Stomach (tissue), 19 donors: ENCODE measurements at places on chromosomes 5 and 9. TPM values are rescaled to one million over a fixed set of nuclear protein-coding genes. Genes with fewer than 3 reads are reported as not detected.

NR2F1 gene
- 115 TPM for total RNA-seq

PCDHA4 gene
- 1.0 TPM for total RNA-seq

SLC1A3 gene
- total RNA-seq, result 2.7 TPM

TEX48 gene
- total RNA-seq, result not detected

DNA sequence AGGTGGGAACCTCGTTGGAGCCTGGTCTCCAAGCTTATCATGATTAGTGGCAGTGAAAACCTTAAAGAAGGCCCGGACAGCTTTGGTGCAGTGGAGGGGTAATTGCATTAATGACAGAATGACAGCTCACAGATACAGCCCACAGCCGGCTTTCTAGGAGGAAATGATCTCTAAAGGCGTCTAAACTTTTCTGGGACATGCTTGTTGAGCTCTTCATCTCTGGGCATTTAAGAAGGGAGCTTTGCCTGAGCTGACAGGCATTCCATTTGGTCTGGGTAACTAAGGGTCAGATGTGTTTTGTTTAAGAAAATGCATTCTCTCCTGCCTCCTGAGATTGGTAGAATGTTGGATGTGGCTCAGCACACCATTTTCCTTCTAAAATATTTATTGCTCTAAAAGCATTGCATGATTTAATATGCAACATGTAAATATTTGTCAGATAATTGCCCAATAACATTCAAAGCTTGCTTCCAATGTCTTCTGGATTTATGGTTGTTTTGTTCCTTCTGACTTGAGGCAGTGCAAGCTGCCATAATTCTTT, 4.0 kb downstream of the ANKRD33B start:
- DNase-seq, result no peak

DNA sequence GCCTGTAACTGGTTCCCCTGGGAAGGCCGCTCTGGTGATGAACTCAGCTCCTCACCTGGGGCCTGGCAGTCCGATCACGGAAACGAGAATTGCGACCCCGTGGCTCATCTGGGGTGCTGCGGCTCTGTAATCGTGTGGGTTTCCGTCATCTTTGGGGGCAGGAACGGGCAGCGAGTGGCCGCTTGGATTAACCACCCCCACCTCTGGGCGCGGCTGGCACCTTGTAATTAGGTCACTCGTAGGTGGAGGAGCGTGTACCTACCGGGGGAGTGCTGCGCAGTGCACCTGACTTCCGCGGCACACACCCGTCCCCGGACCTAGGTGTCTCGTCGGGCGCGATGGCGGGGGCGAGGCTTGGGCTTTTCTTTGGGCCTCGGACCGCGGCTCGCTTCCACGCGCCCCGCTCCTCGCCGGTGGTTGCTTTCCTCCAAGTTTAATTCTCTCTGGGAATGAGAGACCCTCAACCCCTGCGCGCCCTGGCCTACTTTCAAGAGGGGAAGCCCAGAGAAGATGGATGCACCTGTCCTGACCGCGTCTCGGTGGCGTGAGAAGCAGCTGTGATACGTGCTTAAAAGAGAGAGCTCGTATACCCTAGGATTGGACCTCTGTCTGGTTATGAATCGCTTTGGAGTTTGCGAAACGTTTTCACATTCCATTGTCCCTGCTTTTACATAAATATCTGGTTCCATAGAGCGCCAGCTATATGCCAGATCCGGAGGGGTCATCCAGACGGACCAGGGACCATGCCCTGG, 744 bp upstream of the PPP2CA start:
- DNase-seq, result peak; percentile 87

GRCh38 chr9:101620452-101620851, 25.7 kb upstream of the PPP3R2 start:
- no peak for DNase-seq

- DNase-seq, result no peak
These were observed 170.0 kb upstream of the RASA1 start for GRCh38 chr5:87097664-87098063.

- no peak for DNase-seq
These were observed 534.8 kb downstream of the PSAT1 start for GRCh38 chr9:78831726-78832125.

- DNase-seq, result no peak
These were observed 131.5 kb downstream of the FSTL4 start for GRCh38 chr5:133480866-133481265.

DNA sequence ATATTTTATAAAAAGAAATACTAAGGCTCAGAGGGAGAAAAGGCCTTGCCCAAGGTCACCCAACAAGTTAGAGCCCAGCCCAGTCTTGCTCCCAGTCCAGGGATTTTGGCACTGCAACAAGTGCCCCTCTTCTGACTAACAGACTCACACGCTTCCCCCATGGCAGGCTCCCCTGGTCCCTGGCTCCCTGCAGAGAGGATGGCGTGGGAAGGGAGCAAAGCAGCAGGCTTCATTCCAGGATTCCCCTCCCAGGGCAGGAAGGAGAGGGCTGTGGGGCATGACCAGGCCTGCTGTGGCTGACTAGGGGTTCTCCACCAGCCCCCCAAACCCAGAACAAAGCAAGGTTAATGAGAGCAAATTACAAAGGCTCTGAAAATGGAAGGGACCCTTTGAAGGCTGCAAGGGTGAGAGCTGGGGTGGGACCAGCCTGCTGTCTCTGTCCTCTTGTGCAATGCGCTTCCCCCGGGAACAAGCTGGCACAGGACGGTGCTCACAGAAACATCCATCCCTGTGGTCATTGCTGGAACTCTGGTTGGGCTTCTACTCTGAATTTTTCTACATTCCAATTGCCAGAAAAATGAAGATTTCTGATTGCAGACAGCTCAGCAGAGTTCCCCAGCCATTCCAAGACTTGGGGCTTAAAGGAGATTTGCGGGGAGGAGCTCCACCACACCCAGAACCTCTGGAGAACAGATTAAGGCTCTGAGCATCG, 37.1 kb upstream of the FAT2 start:
- DNase-seq, result no peak

GRCh38 chr5:179668391-179668790, 12.4 kb downstream of the CBY3 start:
- peak; percentile 68 for DNase-seq

GRCh38 chr5:131417240-131417869, 153.5 kb downstream of the CDC42SE2 start:
- peak; percentile 84 for DNase-seq

DNA sequence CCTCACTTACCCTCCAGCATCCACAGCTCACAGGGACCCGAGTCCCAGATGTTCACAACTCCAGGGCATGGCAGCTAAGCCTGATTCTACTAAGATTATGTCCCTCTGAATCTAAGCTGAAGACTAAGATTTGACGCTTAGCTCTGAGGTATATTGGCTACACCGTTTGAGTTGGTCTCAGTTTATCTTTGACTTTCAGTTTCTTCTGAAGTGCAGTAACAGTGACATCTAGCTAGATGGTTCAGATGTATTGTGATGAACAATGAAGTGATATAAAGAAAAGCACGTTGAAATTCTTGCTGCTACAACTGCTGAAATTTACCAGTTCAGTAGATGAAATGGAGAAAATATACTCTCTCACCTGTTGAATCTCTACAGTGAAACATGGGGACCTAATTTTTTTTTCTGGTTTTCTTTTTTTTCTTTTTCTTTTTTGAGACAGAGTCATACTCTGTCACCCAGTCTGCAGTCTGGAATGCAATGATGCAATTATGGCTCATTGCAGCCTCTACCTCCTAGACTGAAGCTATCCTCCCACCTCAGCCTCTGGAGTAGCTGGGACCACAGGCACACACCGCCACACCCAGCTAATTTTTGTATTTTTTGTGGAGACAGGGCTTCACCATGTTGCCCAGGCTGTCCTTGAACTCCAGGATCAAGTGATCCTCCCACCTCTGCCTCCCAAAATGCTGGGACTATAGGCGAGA, 15.7 kb downstream of the RFK start:
- no peak for DNase-seq

GRCh38 chr5:16867577-16867953, 68.5 kb downstream of the MYO10 start:
- DNase-seq, result no peak

DNA sequence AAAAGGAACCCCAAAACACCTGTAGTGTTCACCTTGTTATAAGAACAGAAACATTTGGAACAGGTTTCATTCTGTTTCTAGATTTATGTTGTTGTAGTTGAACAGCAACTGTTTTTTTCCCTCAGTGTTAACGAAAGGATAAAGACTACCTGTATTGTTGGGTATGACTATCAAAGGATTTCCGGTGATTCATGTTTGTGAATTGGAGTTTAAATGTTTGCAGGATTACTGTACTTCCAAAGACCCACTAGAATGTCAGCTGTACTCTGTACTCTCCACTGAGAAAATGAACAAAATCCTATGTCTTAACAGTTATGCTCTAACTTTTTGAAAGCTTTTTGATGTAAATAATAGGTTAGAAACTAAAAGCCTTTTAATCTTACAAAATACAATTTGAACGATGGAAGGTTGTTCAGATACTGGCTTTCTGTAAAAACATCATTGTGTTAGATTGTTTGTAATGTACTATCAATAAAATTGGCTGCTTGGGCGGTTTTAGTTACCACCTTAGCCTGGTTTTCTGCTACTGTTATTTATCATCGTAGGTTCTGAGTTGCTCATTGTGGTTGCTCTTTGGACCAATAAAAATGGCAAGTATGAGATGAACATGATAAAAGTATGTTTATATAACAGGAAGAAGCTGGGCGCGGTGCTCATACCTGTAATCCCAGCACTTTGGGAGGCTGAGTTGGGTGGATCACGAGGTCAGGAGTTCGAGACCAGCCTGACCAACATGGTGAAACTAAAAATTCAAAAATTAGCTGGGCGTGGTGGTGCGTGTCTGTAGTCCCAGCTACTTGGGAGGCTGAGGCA, 44.1 kb downstream of the DCP2 start:
- no peak for DNase-seq
